Sigmoid colon (tissue), 7 donors: ENCODE measurements at places on chromosomes 13 and 19. TPM values are rescaled to one million over a fixed set of nuclear protein-coding genes. Genes with fewer than 3 reads are reported as not detected.

DNA sequence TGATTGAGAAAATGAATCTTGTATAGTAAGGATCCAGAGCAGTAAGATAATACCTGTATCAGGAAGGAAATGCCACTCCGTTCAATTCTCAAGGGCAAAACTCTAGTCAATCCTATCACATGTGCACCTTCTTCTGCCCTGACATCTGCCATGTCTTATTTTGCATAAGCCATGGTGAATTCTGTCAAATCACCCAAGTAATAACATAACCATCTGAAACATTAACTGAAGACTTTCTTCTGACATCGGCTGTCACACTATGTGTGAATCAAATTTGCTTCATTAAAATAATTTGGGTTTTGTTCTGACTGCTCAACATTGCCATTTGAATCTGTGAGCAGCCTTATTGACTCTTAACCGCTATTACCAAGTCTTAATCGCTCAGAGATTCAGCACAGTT is 91.2 kb downstream of the PCDH9 start:
- DNase-seq = no peak

DNA sequence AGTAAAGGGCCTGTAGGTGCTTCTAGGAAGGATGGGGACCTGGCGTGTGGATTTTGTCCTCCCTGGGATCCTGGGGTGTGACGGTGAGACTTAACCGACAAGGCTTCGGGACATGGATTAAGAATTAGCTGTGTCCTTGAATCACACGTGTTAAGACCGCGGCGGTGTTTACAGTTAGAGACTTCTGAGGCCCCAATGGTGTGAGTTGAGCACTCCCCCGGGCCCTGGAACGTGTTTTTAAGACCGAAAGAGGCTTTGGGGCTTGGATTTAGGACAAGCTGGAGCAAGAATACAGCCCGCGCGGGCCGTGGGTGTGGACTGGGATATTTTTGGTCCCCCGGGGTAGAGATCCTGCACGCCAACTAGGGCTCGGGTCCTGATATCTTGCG is 1.2 kb upstream of the SLC27A1 start:
- no peak for DNase-seq

GRCh38 chr13:48232420-48233045 is 473 bp upstream of the ITM2B start:
- DNase-seq = peak; percentile 72

DNA sequence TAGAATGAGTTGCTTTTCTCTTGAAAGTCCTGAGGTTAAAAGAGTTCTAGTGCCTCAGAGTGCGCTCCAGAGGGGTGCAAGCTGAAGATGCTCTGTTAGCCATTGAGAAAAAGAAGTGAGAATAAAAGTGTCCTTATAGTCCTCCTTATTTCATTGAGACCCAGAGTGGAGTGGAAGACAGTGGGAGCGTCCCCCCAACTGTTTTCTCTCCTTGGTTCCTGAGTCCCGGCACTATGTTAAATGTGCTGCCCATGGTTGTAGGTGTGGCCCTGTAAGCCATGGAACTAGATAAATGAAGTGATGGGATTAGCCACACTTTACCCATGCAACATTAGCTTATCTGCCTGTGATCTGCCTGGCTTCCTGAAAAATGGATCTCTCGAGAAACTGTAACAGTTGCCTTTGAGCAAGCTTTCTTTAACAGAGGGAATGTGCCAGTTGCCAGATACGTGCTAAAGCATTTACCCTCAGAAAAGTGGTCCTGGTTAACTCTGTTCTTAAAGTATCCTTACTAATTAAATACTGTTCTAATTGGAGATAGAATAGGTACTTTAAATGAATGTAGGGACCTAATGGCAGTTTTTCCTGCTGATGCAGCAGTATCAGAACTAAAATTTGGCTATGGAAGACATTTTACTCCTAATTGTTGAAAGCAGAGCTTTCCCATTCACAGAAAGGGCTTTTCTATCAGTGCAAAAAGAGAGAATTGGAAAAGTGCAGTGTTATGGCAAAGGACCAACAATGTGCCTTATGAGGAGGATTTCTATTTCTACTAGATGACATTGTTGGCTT is 21.4 kb upstream of the PSG9 start:
- DNase-seq = no peak

- DNase-seq = no peak
Observed at GRCh38 chr13:36666477-36667229, 7.2 kb upstream of the SERTM1 start.

- no peak for DNase-seq
Observed at GRCh38 chr13:32153056-32153455, 121.5 kb downstream of the FRY start.

GRCh38 chr13:100673376-100673712 is 1.3 kb downstream of the TMTC4 start:
- DNase-seq = no peak

- DNase-seq = no peak
Observed at GRCh38 chr19:31254180-31254551, 95.1 kb downstream of the TSHZ3 start.

GRCh38 chr19:6516659-6517291 is 14.1 kb upstream of the TNFSF9 start:
- DNase-seq = peak; percentile 92

DNA sequence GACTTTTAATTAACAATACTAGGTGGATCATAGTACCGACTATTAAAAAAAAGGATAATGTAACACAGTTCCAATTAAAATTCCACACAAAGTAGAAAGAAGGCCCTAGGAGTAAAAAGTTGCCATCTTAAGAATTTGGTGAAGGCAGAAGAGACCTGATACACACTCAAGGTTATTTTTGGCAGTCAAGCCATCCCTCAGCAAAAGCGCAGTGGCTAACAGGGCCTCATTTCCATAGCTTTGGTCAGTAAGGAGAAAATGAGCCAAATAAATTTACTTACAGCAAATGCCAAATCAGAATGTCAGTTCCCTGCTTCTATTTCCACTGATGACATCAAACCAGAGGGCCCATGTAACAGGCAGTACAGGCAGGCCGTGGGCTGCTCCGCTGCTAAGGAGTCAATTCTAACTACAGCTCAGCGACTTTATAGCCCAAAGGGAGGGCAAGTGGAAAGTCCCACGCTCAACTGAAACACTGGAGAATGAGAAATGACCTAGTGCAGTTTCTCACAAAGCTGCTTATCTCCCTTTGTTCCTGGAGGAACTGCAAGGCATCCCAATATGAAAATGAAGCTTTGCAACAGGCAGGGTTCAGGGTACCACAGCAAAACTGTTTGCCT is 6.3 kb downstream of the ARGLU1 start:
- DNase-seq = no peak

DNA sequence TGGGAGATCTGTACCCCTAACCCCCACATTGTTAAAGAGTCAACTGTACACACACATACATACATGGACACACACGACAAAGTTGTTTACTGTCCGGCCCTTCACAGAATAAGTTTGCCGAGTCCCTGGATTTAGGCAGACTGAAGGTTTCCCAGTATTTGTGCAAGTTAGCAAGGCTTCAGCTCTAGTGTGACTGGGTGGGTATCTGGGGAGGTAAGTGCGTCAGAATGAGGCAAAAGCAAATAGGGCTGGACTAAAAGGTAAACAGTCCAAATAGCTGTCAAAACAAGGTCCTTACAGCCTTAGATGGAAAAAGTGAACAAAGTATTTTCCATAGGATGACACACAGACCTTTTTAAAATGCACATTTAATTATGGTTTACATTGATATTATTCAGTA is 228.4 kb upstream of the UFM1 start:
- DNase-seq = no peak

The ZNF526 gene
- 4.6 TPM for total RNA-seq

The NCR1 gene
- total RNA-seq = not detected

The SLITRK5 gene
- 1.1 TPM for total RNA-seq

The RABAC1 gene
- total RNA-seq = 255 TPM

The MEDAG gene
- 16.3 TPM for total RNA-seq

The PCDH9 gene
- 11.4 TPM for total RNA-seq

The SHC2 gene
- 28.0 TPM for total RNA-seq

The SIGLECL1 gene
- total RNA-seq = not detected
